Motor neuron (in vitro differentiated cells): ENCODE measurements at places on chromosomes 1 and 21.

DNA sequence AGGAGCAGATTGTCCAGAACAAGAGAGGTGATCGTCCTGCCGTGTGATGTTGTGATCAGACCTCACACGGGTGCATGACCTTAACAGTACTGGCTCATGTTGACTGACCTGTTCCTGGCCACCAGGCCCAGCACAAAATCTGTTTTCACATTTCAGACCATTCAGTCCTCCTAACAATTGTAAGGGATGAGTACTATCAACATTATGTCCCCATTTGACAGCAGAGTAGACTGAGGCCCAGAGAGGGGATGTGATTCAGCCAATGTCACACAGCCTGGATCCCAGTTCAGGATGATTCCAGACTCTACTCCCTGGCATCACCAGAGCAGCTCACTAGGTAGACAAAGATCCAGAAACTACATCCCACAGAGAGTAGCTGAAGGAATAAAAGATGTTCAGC is 7.4 kb upstream of the TAS1R2 start:
- ATAC-seq = no peak

DNA sequence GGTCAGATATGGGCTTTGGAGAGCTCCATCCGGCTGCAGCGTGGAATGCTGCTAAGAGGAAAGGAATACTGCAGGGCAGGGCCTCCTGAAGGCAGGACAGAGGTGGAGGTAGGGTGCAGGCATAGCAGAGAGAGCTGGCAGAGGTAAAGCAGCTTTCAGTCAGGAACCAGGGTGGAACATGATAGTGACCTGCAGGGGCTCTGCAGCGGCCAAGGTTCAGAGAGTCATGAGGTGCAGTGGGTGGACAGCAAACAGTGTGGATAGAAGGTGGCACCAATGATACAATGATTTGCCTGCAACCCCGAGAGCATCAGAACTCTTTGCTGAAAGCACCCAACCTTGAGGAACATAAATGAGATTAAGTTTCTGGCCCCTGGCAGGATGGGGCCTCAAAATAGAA is 119.3 kb downstream of the BEND5 start:
- ATAC-seq = no peak

DNA sequence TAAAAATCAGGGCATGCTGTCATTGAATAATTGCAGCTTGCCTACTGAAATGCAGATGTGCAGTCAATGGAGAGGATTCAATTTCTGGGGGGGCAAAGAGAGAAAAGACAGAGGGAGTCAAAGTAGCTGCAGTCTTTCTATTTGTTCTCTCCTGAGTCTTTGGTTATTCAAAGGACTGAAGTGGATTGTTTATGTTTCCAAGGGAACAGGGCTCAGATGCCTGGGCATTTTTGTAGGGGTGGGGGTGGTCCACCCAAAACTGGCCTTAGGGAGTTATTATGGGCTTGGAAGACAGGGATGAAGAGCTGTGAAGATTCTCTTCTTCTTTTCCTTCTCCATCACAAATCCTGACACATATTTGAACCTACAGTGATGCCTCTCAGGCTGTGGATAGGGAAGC is 408.8 kb upstream of the DAB1 start:
- ATAC-seq = no peak

GRCh38 chr1:212531796-212532195 is 76.8 kb upstream of the ATF3 start:
- no peak for ATAC-seq

DNA sequence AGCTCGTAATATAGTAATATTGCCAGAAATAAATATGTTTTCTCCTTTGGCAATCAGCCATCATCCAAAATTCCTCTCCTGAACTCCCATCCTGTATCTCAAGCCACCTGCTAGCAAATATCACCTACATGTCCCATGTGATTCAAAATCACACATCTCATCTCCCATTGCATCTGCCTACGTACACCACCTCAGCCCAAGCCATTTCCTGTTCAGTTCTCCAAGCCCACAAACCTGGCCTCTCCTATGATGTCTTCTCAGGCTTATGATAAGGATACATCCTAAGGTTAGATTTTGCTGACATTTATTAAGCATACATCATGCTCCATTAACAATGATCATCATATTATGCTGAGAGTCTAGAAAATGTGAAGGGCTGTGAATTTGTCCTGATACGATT is 31.9 kb upstream of the DEGS1 start:
- ATAC-seq = no peak

DNA sequence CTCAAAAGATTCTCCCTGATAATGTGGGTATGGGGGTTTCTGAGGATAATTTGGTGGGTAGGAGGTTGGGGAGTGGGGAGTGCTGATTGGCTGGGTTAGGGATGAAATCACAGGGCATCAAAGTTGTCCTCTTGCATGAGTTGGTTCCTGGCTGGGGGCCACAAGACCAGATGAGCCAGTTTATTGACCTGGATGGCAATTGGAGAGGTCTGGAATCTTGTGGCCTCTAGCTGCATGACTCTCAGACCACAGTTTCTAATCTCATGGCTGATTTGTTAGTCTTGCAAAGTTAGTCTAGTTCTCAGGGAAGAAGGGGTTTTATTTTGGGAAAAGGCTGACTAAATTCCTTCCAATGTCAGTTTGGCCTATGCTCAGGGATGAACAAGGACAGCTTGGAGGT is 3.3 kb upstream of the GBP1 start:
- ATAC-seq = no peak

- ATAC-seq = no peak
These were observed 3.1 kb upstream of the LMOD1 start for GRCh38 chr1:201949491-201949890.

DNA sequence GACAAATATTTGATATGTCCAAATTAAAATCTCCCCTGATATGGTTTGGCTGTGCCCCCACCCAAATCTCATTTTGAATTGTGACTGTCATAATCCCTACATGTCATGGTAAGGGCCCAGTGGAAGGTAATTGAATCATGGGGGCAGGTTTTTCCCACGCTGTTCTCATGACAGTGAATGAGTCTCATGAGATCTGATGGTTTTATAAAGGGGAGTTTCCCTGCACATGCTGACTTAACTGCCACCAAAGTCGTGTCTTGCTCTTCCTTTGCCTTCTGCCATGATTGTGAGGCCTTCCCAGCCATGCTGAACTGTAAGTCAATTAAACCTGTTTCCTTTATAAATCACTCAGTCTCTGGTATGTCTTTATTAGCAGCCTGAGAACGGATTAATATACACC is 207.0 kb downstream of the BARHL2 start:
- ATAC-seq = no peak
